ENCODE measurements at places on chromosomes 16 and 17.

DNA sequence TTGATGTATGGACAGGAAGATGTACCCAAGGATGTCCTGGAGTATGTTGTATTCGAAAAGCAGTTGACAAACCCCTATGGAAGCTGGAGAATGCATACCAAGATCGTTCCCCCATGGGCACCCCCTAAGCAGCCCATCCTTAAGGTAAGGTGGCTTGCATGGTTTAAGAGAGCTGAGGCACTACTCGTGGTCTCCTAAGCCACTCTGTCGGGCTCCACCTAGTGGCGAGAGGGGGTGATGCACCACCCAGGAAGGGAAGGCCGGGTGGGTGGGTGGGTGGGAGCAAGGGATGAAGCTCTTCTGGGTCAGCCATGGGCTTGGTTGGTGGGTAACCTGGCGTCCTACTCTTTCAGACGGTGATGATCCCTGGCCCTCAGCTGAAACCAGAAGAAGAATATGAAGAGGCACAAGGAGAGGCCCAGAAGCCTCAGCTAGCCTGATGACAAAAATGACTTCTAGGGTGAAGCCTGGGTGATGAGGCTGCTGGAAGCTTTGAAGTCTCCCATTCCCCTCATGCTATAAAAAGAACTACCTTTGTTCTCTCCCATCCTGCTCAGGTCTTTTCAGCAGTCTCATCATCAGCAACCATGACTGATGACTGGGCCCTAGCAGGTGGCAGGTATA lies 21.5 kb downstream of the GPR179 start:
- no peak for DNase-seq

- DNase-seq, result peak; percentile 1
These were observed 3.7 kb downstream of the HPR start for GRCh38 chr16:72066747-72067146.

DNA sequence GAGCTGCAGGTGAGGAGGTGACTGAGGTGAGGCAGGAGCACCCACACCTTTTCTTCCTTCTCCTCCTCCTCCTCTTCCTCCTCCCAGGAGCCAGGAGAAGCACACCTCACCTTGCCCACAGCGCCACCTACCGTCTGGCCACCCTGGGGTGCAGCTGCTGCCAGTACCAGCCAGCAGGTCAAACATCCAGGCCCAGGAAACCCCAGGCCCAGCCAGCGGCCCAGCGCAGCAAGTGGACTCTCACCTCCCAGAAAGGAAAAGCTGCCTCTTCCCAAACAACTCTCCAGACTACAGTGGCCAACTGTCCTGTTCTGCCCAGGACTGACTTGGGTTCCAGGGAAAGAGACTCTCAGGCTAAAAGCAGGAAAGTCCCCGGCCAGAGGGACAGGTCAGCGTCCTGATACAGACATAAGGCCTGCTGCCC lies 22.7 kb downstream of the PEMT start:
- DNase-seq, result no peak

GRCh38 chr16:1094124-1094479 lies 1.9 kb downstream of the C1QTNF8 start:
- no peak for DNase-seq

DNA sequence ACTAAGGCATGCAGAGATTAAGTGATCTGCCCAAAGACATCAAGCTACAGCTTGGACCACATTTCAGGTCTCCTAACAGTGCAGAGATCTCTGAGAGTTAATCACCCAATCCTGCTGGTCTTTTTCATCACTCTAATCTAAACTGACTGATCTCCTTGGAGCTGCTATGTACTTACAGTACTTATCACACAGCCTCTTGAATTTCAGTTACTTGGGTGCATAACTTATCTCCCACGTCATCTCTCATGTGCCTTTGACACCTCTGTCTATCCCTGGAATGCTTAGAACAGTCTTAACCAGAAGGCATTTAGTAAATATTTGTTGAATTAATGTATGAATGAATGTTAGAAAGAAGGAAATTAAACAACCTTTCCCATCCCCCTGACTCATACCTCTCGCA lies 139.0 kb downstream of the SNX11 start:
- no peak for DNase-seq

- no peak for DNase-seq
These were observed 18.7 kb downstream of the VAT1L start for GRCh38 chr16:77807021-77807420.
